ENCODE measurements at places on chromosomes 2 and 18.

GRCh38 chr2:105037572-105038382 lies at the start of gene MRPS9:
MRPS9 (plus strand) TSS chr2:105038069; CDS start chr2:105038093, 24 bp downstream.
- DNase-seq = peak; percentile 97

DNA sequence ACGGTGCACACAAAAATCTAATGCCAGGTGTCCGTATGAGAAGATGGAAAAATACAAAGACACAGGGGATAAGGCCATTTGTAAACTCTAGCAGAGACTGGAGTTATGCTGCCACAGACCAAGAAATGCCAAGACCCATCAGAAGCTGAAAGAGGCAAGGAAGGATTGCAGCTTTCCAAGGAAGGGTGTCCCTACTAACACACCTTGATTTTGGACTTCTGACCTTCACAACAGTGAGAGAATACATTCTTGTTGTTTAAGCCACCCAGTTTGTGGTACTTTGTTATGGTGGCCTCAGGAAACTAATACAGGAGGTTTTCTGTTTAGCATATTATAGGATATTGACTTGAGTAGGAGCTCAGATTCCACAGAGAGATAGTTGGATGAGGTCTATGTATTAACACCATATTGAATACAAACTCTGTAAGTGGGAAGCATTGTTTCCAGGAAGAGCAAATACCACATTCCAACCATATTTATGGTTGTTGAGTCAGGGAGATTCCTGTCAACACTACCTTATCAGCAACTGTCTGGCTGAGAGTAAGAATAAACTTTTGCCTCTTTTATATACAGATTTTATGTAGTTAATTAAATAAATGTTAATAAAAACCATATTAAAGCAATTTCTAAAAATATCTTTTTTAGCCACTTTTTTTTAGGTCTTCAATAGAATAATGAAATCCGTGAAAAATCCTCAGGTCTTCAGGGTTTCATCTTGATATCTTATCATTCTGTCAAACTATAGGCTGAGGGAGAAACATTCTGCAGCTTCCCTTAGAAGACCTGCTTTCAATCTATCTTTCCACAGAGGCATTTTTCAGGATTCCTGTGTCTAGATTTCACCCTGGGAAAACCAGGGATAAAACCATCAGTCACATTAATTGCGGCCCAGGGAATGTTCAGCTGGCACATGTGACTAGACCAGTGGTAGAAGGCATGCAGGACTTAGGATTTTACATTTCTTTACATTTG lies 35.4 kb upstream of the HNMT start:
- DNase-seq = no peak

GRCh38 chr2:222398446-222398885 lies 25.9 kb upstream of the SGPP2 start:
- no peak for DNase-seq

DNA sequence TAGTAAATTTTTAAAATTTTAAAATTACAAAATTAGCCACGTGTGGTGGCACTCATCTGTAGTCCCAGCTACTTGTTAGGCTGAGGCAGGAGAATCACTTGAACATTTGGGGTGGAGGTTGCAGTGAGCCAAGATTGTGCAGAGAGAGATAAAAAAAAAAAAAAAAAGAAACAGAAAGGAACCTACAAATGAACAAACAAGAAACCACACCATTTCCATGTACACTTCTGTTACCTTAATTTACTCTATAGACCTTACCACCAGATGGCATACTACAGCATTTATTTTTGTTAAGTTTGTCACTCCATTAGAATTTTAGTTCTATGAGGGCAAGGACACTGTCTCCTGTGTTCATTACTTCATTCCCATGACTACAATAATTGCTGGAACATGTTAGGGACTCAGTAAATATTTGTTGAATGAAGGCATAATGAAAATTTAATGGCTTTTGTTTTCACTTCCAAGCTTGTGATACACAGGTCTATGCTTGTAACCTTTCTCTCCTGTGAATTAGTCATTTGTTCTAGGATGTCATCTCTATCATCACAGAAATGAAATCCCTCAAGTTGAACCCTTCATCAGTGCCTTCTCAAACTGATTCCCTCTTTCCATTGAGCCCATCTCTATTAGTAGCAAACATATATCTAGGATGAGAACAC lies 76.0 kb downstream of the ARHGAP15 start:
- no peak for DNase-seq

- DNase-seq = no peak
These were observed 75.9 kb downstream of the MRPS9 start for GRCh38 chr2:105113616-105114291.

GRCh38 chr2:227007940-227008339 lies 156.1 kb downstream of the COL4A4 start:
- DNase-seq = no peak

DNA sequence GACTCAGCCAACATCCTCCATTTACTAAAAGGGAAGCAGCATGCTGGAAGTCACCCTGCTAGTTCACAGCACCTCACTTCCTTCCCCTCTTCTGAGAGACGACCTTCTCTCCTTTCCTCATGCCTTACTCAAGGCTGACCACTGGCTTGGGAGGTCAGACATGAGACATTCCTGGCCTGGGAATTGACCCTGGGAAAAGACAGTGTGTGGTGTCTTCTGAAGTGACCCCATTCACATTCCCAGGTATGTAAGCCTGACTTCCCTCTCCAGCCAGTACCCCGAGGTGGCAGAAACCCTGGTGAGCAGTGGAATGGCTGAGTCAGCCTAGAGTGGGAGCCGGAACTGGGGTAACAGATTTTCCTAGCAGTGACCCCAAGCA lies 92.4 kb downstream of the PLB1 start:
- no peak for DNase-seq

DNA sequence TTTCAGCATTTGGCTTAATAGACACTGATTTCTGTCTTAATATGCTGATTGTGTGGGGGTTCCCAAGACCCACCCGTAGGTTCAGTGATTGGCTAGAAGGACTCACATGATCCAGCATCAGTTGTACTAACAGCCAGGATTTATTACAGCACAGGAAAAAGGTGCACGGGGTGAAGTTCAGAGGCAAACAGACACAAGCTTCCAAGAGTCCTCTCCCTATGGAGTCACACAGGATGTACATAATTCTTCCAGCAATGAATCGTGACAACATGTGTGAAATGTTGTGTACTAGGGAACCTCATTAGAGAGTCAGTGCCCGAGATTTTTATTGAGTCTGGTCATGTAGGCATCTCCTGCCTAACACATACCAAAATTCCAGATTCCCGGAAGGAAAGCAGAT lies 52.8 kb downstream of the GALNT1 start:
- DNase-seq = no peak

DNA sequence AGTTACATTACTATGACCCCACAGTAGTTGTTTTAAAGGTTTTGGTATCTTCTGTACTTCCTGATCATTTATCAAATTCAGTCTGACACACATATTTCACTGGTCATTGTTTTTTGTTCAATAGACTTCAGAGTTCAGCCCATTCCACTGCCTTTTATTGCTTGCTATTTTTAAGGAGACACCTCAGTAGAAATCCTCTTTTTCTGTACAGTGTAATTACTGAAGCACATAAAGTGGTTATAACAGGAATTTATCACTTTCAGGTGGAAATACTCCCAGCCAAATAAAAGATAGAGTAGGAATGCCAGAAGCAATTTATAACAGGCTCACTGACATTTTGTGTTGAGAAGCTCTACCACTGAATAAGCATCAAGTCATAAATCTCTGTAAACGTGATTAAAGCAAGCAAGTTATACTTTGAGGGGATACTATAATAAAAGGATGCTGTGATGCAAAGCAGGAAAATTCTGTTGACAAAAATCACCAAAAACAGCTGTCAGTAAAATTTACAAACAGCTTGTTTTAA lies 6.6 kb upstream of the BARD1 start:
- DNase-seq = no peak

DNA sequence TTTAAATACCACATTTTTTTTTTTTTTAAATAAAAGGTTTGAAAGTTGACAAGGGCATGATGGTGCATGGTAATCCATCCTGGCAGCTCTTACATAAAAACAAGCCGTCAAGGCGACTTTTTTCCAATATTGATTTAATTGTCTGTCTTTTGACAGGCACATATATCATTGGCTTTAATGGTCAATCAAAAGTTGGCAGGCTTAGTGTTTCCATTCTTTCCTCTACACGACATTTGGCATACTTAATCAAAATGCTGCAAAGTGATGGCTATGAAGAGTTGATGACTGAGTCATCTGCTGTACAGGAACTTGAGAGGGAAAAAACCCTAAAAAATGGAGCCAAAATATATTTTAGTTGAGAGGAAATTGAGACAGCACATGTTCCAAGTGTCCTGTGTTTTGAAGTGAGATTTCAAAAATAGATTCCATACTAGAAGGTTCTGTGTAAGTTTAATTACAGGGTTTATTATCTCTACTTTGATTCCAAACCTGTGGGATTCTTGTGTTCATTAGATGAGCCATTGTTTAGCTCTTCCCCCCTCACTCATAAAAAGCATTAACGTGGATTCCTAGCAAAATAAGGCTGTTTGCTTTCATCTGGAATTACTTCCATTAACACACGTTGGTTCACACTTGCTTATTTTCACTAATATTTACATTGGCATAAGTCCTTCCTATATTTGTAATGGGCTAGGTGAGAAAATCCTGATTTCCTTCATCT lies 3.2 kb downstream of the TSHZ1 start:
- DNase-seq = no peak

DNA sequence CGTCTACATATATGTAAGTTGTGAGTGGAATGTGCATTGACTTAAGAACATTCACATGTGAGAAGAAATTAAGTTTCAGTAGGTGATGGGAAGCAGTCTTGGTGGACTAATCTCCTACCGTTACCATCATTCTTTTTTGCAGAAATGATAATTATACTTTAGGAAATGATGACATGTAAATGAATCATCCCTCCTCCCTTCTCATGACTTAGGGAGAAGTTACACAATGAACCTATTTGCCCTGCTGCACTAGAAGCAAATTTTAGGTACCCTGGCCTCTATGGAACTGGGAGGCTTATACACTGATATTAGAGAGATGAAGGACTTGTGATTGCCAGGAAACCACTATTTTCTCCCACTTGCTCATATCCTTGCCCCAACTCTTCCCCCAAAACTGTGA lies 214.2 kb downstream of the CALCRL start:
- no peak for DNase-seq

DNA sequence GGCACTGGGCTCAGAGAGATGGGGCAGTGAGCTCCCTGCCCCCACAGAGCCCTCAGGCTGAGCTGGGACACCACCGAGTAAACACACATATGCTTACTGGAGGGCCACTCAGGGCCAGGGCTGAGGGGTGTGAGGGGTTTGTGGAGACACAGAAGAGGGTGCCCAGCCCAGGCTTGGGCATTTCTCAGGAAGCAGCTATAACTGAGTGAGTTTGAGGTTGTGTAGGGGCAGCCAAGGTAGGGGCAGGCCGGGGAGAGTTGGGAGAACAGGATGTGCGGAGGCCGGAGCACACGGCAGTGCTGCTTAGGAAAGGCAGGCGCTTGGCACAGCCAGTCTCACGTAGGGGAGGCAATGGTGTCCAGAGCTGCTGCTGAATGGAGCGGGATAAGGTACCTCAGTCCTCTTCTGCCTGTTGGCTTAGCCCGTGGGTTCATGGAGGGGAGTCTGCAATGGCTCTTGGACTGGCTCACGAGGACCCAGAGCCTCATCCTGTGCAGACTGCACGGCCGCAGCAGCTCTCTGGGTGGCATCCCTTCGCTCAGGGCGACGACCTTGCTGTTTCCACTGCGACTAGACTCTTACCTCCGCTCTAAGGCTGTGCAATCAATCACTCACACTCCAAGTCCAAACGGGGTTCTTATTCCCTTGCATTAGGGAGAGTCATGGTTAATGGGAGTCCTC lies 466.1 kb upstream of the HS6ST1 start:
- DNase-seq = no peak

DNA sequence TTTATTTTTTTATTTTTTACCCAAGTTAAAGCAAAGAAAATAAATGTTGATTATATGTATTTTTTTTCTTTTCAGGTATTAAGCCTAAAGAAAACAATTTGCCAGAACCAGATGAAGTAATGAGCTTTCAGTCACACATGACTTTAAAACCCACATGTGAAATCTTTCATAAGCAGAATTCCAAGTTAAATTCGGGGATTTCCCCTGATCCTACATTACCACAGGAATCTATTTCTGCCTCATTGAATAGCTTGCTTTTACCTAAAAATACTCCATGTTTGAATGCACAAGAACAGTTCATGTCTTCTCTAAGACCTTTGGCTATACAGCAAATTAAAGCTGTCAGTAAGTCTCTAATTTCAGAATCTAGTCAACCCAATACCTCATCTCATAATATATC lies 26.6 kb downstream of the GEN1 start:
- DNase-seq = no peak

GRCh38 chr2:27583390-27583915 lies 611 bp downstream of the ZNF512 start:
- DNase-seq = no peak

GRCh38 chr18:2794159-2794558 lies 52.6 kb upstream of the EMILIN2 start:
- DNase-seq = no peak

DNA sequence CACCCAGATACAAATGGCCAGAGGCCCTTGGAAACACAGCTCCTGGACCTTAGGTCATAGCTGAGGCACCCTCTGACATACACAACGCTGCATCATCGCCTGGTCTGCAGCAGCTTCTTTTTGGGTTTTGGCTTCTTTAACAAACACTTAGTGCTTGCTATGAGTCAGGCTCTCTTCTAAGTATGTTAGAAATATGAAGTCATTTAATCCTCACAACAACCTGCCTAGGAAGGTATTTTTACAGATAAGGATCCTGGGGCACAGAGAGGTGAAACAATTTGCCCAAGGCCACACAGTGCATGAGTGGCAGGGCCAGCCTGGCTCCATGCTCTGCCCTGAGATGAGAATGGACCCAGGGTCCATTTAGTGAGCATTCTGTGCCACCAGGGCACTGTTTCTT lies 96.6 kb downstream of the TMEM17 start:
- DNase-seq = no peak

GRCh38 chr18:27520401-27520800 lies 335.3 kb upstream of the CHST9 start:
- DNase-seq = no peak

GRCh38 chr2:105388971-105389381 lies 9.9 kb downstream of the FHL2 start:
- DNase-seq = no peak

GRCh38 chr2:64634345-64635267 lies 19.1 kb downstream of the SERTAD2 start:
- DNase-seq = no peak

GRCh38 chr2:177073611-177074010 lies 139.0 kb upstream of the HNRNPA3 start:
- no peak for DNase-seq

- DNase-seq = no peak
These were observed 91.7 kb downstream of the NUP35 start for GRCh38 chr2:183215917-183216316.

DNA sequence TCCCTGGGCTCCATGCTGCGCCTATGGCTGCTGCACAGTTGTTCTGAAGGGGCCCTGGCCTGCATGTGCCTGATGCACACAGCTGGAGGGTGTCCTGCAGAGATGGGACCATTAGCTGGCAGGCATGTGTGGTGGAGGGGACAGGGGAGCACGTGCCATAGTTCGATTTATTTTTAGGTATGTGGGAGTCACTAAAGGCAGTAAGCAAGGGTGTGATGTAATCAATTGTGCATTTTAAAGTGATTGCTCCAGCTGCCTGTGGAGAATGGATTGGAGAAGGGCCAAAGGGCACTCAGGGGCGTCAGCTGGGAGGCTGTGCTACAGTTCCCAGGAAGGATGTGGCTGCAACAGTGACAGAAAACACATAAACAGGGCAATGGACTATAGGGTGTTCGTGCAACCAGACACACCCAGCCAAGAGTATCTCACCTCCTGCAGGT lies 205.1 kb downstream of the ARL4C start:
- no peak for DNase-seq

- DNase-seq = no peak
These were observed 929 bp upstream of the CREG2 start for GRCh38 chr2:101388232-101388631.

GRCh38 chr2:167844714-167845530 lies 402.5 kb downstream of the STK39 start:
- no peak for DNase-seq
